Bladder microvascular endothelial cell (primary cell): ENCODE measurements at places on chromosomes 1 and 21. TPM values are rescaled to one million over a fixed set of nuclear protein-coding genes. Genes with fewer than 3 reads are reported as not detected.

Gene AJAP1
- under 0.01 and 0.13 TPM in 2 replicates for total RNA-seq

Gene ERG
- total RNA-seq: 39.3 and 145 TPM in 2 replicates

Gene ALG14
- total RNA-seq: 1.6 and 2.3 TPM in 2 replicates

Gene DDAH1
- 22.7 and 50.1 TPM in 2 replicates for total RNA-seq

Gene TATDN3
- 7.0 and 10.4 TPM in 2 replicates for total RNA-seq

Gene TMEM81
- total RNA-seq: 0.65 and 2.3 TPM in 2 replicates

Gene FCRL6
- not detected in 2 replicates for total RNA-seq

Gene DIO1
- not detected in 2 replicates for total RNA-seq

Gene MAN1C1
- 0.25 and 0.49 TPM in 2 replicates for total RNA-seq

Gene NPR1
- total RNA-seq: 19.4 and 30.6 TPM in 2 replicates

Gene RRAGC
- 16.2 and 25.9 TPM in 2 replicates for total RNA-seq

Gene OR2L13
- not detected in 2 replicates for total RNA-seq

Gene KMO
- not detected in 2 replicates for total RNA-seq

Gene HOOK1
- 0.19 TPM in 1 of 2 replicates, not detected in the other for total RNA-seq

Gene FAM131C
- total RNA-seq: under 0.01 TPM in 1 of 2 replicates, not detected in the other

Gene MNDA
- not detected in 2 replicates for total RNA-seq

Gene C1QB
- total RNA-seq: not detected in 2 replicates

Gene GPR25
- not detected in 2 replicates for total RNA-seq

Gene NBPF6
- total RNA-seq: not detected in 2 replicates

Gene GSTM5
- not detected in 2 replicates for total RNA-seq

Gene TNNI3K
- total RNA-seq: not detected in 2 replicates

Gene PDZK1
- under 0.01 and 0.31 TPM in 2 replicates for total RNA-seq

Gene NCF2
- under 0.01 TPM in 1 of 2 replicates, not detected in the other for total RNA-seq

Gene CHRM3
- 0.13 and 0.16 TPM in 2 replicates for total RNA-seq

Gene EFNA3
- total RNA-seq: 1.3 and 1.8 TPM in 2 replicates

Gene CFAP141
- not detected in 2 replicates for total RNA-seq

Gene KRTAP13-2
- not detected in 2 replicates for total RNA-seq

Gene TTC34
- total RNA-seq: under 0.01 and 0.06 TPM in 2 replicates

Gene H3-3A
- 127 and 160 TPM in 2 replicates for total RNA-seq

Gene BGLAP
- 0.38 TPM in 1 of 2 replicates, not detected in the other for total RNA-seq

Gene SLC22A15
- 0.16 TPM in 1 of 2 replicates, not detected in the other for total RNA-seq

Gene POFUT2
- 9.9 and 30.8 TPM in 2 replicates for total RNA-seq

Gene CD1B
- not detected in 2 replicates for total RNA-seq

Gene LYPD8
- not detected in 2 replicates for total RNA-seq

Gene CHD5
- under 0.01 TPM in 1 of 2 replicates, not detected in the other for total RNA-seq

Gene SV2A
- total RNA-seq: 0.32 and 3.3 TPM in 2 replicates

Gene COL6A1
- 9.9 and 25.9 TPM in 2 replicates for total RNA-seq

Gene FMO2
- total RNA-seq: 0.13 and 0.32 TPM in 2 replicates

Gene COL16A1
- 0.32 and 1.0 TPM in 2 replicates for total RNA-seq

Gene CFAP74
- total RNA-seq: not detected in 2 replicates

Gene AMPD1
- total RNA-seq: not detected in 2 replicates

Gene HSD3B1
- not detected in 2 replicates for total RNA-seq
